GM23248 (cell line): ENCODE measurements at places on chromosomes 7 and 10. TPM values are rescaled to one million over a fixed set of nuclear protein-coding genes. Genes with fewer than 3 reads are reported as not detected.

Gene WASHC2A
- 23.0 and 23.9 TPM in 2 replicates for total RNA-seq

Gene ENTPD1
- total RNA-seq: not detected in 2 replicates

Gene TMEM139
- not detected in 2 replicates for total RNA-seq

Gene DBF4
- 7.7 and 26.2 TPM in 2 replicates for total RNA-seq

Gene AGMO
- not detected in 2 replicates for total RNA-seq

Gene ANKRD1
- 8.3 and 10.9 TPM in 2 replicates for total RNA-seq

Gene TAS2R3
- not detected in 2 replicates for total RNA-seq

DNA sequence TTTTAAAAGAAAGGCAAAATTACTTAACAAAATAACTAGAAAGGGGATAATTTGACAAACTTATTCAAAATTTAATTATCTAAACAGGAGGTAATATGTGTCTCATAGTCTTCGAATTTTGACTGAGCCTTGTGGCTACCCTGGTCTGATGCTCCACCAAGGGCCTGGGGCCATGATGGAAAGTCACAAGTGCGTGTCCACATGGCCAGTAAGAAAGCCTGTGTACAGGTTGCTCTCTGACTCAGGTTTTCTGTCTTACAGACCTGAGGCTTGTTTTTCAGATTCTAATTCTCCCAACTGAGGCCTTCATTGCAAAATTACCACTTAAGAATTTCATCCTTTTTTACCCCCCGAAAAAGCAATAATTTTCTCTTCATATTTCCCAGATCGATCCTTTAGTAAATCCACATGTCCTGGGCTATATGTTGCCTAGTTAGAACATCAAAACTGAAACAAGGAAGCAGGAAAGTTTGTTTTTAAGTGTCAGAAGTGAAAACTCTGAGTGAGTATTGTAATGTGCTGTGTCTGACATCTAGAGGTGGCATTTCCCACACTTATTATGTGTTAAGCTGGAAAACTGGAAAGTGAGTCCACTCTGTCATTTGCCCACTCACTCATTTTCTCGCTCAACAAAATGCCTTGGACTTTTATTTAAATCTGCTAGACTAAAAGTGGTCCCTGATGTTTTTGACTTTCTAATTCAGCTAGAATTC lies 10.0 kb downstream of the CYP3A43 start:
- H3K36me3 ChIP-seq: no peaks in the 10 kb centered on the region
- no peaks in the 10 kb centered on the region for H3K4me1 ChIP-seq
- no peak overlapping the region for H3K27ac ChIP-seq
- no peak overlapping the region for H3K4me3 ChIP-seq
- peak; percentile 23 for DNase-seq
- H3K27me3 ChIP-seq: peaks cover 41% of the 10 kb centered on the region

GRCh38 chr7:126569402-126569801 lies 683.3 kb downstream of the GRM8 start:
- no peaks in the 10 kb centered on the region for H3K4me1 ChIP-seq
- no peak overlapping the region for H3K4me3 ChIP-seq
- no peaks in the 10 kb centered on the region for H3K27me3 ChIP-seq
- no peak for DNase-seq

DNA sequence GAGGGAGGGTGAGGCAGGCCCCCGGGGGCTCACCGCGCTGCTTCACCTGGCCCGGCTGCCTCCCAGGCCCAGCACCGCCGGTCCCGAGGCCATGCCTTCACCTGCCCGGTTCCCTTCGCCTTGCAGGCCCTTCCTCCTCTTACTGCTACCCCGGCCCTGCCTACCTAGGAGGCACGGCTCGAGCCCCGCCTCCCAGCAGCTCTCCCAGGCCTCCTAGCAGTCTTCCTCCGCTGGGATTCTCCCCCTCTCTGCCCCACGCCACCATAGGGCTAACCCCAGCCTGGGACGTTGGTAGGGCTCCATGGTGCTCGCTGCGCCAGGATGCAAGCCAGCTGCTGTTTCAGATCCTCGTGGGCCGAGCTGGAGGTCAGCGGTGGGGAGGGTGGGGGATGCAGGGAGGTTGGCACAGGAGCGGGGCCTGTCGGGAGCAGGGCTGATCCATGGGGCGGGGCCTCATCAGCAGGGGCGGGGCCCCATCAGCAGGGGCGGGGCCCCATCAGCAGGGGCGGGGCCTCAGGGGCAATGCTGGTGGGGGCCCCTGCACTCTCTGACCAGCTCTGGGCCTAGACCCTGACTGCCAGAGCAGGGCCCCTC lies 63.3 kb downstream of the RASGEF1A start:
- H3K4me3 ChIP-seq: no peak overlapping the region
- H3K27me3 ChIP-seq: no peaks in the 10 kb centered on the region
- no peaks in the 10 kb centered on the region for H3K36me3 ChIP-seq
- no peak overlapping the region for H3K27ac ChIP-seq

DNA sequence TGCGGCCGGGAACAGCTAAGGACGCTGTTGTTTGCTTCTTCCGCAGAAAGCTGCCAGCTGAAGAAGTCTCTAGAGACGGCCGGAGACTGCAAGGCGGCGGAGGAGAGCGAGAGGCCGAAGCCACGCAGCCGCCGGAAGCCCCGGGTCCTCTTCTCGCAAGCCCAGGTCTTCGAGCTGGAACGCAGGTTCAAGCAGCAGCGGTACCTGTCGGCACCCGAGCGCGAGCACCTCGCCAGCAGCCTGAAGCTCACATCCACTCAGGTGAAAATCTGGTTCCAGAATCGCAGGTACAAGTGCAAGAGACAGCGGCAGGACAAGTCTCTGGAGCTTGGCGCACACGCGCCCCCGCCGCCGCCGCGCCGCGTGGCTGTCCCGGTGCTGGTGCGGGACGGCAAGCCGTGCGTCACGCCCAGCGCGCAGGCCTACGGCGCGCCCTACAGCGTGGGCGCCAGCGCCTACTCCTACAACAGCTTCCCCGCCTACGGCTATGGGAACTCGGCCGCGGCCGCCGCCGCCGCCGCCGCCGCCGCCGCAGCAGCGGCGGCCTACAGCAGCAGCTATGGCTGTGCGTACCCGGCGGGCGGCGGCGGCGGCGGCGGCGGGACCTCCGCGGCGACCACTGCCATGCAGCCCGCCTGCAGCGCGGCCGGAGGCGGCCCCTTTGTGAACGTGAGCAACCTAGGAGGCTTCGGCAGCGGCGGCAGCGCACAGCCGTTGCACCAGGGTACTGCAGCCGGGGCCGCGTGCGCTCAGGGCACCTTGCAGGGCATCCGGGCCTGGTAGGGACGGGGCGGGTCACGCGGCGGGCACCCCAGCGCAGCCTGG lies 2.4 kb downstream of the NKX2-3 start:
- no peaks in the 10 kb centered on the region for H3K36me3 ChIP-seq
- no peak overlapping the region for H3K27ac ChIP-seq
- peaks cover 94% of the 10 kb centered on the region for H3K27me3 ChIP-seq

DNA sequence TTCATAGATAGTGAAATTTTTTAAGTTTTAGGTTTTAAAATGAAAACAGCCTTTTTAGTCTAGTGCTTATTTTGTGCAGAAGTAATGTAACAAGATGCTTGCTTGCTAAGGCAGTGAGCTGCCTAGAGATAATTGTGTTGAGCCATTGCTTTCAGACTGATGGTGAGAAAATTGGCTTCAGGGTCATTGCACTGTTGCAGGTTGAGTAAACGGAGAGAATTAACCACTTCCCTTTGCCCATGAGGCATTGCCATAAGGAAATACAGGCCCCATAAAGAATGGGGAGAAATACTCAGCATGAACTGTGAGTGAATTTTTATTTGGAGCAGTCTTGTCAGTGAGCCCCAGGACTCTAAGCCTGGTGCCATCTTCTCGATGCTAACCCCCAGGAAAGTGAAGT lies 140.5 kb downstream of the LRRC4 start:
- H3K4me1 ChIP-seq: peaks cover 22% of the 10 kb centered on the region
- peaks cover 24% of the 10 kb centered on the region for H3K36me3 ChIP-seq
- no peak overlapping the region for H3K27ac ChIP-seq
- H3K4me3 ChIP-seq: no peak overlapping the region
- DNase-seq: no peak

DNA sequence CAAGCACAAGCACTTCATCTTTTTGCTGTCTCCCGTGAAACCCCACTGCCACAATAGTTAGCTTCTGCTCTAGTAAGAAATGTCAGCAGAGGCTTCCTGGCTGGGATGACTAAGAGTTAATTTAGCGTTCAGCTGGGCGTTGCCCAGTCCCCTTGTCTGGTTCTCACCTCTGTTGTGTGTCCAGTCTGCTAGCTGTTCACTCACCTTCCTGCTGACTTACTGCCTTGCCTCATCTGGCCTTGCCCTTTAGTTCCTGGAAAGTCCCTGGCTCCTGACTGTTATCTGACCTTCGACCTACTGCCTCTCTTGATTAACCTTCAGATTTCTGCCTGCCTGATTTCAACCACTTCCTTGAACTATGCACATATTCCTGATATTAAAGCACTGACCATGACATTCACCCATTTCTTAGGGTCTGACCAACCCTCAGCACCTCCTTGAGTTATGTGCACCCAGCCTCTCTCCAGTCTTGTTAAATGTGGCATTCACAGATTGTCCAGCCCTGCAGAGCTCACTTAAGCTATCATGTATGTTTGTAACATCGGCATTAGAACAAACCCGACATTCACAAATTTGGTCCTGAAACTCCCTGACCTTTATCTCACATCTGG lies 30.3 kb downstream of the C7orf33 start:
- H3K27me3 ChIP-seq: peaks cover 28% of the 10 kb centered on the region
- DNase-seq: no peak
- no peak overlapping the region for H3K4me3 ChIP-seq
- no peaks in the 10 kb centered on the region for H3K4me1 ChIP-seq

- H3K4me3 ChIP-seq: no peak overlapping the region
- DNase-seq: no peak
- no peak overlapping the region for H3K27ac ChIP-seq
- H3K27me3 ChIP-seq: no peaks in the 10 kb centered on the region
- peaks cover 8% of the 10 kb centered on the region; the same call in 1 of the 2 replicates for H3K4me1 ChIP-seq
- no peaks in the 10 kb centered on the region for H3K36me3 ChIP-seq
These were observed 168.4 kb downstream of the RELN start for GRCh38 chr7:103821092-103821491.

DNA sequence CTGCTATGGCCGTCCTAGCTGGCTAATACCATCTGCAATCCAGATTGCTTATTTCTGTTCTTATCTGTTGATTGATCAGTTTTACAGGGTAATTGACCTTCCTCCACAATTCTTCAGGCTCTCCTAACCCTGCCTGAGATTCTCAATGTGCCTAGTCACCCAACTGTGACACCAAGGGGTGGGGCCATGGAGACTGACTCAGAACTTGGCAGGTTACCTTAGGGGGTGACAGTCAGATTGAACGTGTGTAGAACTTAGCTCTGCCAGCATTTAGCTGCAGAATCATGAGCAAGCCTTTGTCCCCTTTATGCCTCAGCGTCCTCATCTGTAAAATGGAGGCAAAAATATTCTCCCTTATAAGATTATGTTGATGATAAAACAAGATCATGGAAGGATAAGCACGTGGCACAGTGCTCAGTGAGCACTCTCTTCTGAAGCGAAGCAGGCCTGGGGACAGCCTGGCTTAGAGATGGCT lies 19.1 kb upstream of the LEP start:
- no peaks in the 10 kb centered on the region for H3K27me3 ChIP-seq
- peak overlapping the region; percentile 64 for H3K27ac ChIP-seq
- peaks cover 35% of the 10 kb centered on the region for H3K4me1 ChIP-seq
